ENCODE measurements at places on chromosomes 3 and 15.

DNA sequence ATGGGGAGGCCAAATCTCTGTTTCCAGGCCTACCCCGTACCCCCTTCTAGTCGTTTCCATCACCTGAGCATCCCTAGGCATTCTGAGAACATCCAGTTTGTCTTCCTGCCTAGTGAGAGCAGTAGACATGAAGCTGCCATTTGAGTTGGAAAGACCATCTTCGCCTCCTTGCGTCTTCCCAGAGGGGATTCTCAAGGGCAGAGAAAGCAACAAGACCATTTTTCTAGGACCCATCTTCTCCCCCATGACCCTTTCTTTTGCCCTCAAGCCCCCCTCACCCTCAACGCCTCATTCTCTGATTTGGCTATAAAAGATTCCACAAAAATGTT is 148.7 kb upstream of the BHLHE40 start:
- no peak for DNase-seq

DNA sequence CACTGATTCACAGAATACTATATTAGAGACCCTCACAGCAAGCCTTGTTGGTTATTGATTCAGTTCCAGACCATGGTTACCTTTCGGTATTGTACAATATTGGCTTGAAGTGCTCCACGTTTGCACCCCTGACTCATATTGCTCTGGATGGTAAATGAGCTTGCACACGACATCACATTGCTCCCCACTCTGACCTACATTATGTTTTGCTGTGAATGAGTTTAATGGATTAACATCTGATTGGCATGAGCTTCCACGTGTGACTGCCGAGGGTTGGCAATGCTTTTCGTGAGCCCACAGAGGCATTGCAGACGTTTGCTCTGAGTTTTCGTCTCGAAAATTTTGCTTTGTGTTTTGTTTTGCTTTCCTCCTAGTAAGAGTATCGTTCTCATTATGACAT is 225.8 kb upstream of the ICE2 start:
- DNase-seq: no peak

DNA sequence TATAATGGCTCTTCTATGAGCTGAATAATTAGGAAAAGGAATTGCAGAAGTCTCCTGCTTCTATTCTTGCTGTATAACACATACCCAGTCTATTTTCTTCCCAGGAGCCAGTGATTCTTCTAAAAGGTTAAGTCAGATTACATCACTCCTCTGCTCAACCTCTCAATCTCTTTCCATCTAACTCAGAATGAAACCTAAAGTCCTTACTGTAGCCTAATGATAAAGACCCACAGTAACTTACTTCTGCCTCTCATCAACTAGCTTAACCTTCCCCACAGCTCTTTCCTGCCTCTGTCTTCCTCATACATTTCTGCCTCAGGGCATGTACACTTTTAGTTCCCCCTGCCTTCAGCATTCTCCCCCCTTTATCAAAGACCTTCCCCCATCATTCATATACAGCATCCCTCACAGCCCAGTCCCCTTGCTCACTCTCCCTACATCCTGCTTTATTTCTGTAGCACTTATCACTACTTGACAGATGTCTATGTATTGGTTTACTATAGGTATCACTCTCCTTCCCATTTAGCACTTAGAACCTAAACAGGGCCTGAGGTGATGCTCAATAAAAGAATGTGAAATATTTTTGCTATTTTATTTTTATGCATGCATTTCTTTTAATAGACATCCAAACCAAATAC is 28.5 kb upstream of the CMTM6 start:
- no peak for DNase-seq

DNA sequence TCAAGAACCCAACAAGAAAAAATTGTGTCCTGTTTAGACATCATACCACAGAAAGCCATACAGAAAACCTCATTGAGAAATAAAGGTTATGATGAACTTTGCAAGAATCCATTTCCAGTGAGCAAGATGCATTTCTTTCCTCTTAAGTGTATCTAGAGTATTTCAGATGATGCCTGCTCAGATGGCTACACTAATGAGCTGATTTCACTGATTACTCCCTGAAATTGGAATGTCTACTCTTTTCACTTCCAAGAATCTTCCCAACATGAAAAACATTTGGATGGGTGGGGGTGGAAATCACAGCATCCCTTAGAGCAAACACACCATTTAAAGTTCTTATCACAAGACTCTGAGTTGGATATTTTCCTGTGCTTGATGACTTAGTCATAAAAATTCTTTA is 41.4 kb upstream of the IL12A start:
- DNase-seq: peak; percentile 56

- no peak for DNase-seq
Measured at GRCh38 chr3:123743121-123743520, 141.0 kb downstream of the MYLK start.

DNA sequence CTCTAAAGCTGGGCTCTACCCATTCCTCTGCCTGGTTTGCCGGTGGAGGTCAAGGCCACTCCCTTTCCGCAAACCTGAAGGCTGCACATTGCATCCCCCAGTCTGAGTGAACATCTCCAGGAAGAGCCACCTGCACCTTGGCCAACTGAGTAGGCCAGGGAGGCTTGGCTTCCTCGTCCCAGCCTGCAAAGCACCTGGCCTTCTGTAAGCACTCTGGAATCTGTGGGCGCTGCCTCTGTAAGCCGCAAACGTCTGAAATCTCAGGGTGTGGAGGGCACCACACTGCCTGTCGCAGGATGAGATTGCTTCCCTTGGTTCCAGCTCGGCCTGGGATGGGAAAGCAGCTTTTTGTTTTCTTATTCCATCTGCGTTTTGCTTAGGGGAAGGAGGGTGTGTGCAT is 81.3 kb downstream of the SEC22A start:
- DNase-seq: no peak

DNA sequence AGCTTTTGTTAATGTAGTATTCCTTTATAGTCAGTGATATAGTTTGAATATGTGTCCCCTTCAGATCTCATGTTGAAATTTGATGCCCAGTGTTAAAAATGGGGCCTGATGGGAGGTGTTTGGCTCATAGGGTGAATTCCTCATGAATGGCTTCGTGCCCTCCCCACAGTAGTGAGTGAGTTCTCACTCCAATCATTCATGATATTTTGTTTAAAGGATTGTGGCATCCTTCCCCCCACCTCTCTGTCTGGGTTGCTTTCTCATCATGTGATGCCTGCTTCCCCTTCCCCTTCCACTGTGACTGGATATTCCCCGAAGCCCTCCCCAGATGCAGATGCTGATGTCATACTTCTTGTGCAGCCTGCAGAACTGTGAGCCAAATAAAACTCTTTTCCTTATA is 649.8 kb upstream of the NR2F2 start:
- DNase-seq: no peak

- no peak for DNase-seq
Measured at GRCh38 chr3:185713015-185713414, 111.8 kb downstream of the IGF2BP2 start.

DNA sequence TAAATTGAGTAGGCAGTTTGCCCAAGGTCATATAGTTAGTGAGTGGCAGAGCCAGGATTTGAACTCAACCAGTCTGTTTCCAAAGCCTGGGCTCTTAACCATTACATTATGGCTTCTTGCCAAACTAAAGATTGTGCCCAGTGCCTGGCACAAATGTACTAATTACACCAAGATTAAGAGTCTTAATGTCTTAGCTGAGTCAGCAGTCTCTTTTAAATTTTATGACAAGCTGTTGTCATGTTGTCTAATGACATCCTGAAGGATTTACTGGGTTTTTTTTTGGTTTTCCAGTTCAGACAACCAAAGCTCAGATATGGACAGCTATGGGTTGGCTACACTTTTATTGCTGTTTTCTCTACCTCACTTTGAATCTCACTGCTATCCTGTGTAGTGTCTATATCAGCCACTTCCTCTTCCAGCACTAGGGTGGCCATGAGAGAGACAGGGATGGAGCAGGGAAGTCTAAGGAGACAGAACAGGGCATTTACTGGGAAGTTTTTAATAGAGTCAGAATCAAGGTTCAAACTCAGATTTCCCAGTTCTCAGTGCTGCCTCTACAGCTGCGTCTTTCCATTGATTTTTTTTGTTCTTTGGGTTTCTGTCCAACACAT is 10.5 kb downstream of the FBXL2 start:
- no peak for DNase-seq

GRCh38 chr3:33505027-33505426 is 64.8 kb upstream of the UBP1 start:
- DNase-seq: no peak

GRCh38 chr3:156489462-156489911 is 65.4 kb downstream of the SSR3 start:
- no peak for DNase-seq

DNA sequence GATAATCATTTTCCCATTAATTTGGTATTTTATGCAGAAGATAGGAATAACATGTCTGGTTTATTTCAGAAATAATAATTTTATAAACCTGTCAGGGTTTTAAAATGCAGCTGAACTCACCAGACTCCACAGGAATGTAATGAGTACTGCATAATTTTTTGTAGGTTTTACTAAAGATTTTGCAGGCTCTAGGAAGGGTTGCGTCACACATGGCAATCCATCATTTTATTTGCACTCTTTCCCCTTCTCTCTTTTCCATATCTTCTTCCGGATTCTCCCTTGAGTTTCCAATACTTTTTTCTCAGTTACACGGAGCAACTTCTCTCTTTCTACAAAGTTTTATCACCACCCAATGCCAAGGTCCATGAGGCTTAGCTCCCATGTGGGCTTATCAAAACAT is 234.7 kb downstream of the NFKBIZ start:
- DNase-seq: peak; percentile 19

GRCh38 chr3:185270262-185270955 is 16.6 kb upstream of the EHHADH start:
- DNase-seq: peak; percentile 66

DNA sequence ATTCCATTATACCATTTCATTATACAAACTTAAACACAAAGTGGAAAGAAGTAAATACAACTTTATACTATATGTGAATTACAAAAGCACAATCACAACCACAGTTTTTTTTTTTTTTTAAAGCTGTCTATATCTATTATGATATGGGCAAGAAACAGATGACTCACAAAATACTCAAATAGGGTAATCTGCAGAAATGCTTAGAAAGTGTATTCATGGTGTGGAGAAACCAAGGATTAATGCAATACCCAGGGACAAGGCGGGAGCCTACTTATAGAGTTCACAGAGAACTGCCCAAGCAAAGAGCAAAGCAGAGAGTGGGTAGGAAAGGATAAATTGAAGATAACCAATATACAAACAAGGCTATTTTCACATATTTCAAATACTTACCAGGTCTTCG is 332.0 kb downstream of the FHIT start:
- DNase-seq: no peak

DNA sequence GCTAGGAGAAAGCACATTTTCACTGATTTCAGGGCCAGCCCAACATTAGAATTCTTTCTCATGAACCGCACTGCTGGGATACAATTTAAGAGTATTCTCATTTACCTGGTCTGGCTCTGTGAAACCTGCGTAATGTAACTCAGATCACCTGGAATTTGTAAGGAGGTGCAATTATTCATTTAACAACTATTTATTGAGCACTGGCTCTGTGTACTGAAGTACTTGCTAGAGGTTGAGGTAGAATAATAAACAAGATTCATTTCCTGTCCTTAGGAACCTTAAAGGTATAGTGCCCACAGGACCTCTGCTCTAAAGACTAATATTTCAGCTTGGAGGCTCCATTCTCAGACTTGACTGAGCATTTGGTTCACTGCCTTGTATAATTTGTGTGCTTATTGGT is 242.2 kb upstream of the ZPLD1 start:
- DNase-seq: no peak

DNA sequence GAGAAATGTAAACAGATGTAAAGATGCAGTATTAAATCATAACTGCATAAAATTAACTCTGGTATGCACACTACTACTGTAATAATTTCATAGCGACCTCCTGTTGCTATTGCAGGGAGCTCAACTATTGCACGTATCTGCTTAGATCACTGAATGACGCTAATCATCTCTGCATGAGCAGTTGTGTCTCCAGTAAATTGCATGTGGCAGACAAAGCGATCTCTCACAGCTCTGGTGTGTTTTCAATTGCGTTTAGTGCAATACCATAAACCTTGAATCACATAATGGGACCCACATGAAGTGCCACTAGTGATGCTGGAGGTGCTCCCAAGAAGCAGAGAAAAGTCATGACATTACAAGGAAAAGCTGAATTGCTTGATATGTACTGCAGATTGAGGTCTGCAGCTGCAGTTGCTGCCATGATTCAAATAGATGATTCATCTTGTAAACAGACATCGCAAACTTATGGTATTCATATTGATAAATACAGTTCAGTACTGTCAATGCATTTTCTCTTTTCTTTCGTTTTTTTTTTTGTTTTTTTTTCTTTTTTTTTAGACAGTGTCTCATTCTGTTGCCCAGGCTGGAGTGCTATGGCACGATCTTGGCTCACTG is 30.2 kb upstream of the LCTL start:
- DNase-seq: no peak

DNA sequence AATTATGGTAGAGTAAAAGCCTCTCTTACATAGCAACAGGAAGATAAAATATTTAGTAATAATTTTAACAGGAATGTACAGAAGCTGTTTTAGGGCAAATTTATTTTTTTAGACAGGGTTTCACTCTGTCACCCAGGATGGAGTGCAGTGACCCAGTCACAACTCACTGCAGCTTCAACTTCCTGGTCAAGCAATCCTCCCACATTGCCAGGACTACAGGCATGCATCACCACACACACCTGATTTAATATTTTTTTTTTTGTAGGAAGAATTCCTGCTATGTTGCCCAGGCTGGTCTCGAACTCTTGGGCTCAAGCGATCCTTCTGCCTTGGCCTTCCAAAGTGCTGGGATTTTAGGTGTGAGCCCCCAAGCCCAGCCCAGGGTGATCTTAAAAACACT is 61.1 kb downstream of the PCCB start:
- no peak for DNase-seq

GRCh38 chr15:31439328-31439727 is 112.7 kb downstream of the KLF13 start:
- DNase-seq: no peak

DNA sequence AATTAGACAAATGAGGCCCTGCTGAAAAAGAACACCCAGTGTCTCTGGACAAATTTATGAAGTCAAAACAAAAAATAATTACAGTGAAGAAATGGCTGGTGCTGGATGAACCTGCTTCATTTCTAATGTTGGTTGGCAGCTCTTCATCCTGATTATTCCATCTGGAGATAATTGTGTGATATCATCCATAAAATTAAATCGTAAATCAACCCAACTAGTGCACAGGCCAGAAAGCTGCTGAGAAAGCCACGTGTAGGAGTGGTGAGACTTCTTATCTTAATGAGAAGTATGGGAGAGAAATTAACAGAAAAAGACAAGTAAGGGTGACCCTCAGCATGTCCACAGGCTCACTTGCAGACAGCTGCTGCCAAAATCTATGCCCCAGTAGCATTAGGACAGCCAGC is 465.2 kb upstream of the TGFBR2 start:
- DNase-seq: no peak

GRCh38 chr3:179981646-179982045 is 55.1 kb downstream of the PEX5L start:
- no peak for DNase-seq

DNA sequence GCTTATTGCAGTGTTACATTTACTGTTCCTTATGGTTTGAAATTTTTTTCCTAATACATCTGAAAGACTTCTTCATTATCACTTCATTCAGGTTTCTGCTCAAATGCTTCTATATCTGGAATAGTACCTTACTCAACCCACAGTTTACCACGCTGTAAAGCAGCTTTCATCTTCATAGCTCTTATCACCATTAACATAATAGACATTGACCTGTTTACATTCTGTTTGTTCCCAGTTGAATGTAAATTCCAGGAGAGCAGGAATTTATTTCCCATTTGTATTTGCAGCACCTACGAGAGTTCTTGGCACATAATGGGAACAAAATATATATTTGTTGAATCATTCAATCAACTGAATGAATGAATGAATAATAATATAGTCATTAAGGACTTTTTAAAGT is 844.6 kb upstream of the ROBO1 start:
- DNase-seq: no peak
